Pancreas (tissue), 10 donors: ENCODE measurements at places on chromosomes 6 and 20. TPM values are rescaled to one million over a fixed set of nuclear protein-coding genes. Genes with fewer than 3 reads are reported as not detected.
A peak's percentile ranks its signal among the peaks of the same experiment; 100 is the strongest.

GRCh38 chr6:53903357-53903756 is 108.6 kb downstream of the LRRC1 start:
- H3K27me3 ChIP-seq: no peaks in the 10 kb centered on the region
- no peak for DNase-seq
- peaks cover 11% of the 10 kb centered on the region for H3K36me3 ChIP-seq
- H3K4me1 ChIP-seq: peaks cover 3% of the 10 kb centered on the region
- H3K4me3 ChIP-seq: no peak overlapping the region

DNA sequence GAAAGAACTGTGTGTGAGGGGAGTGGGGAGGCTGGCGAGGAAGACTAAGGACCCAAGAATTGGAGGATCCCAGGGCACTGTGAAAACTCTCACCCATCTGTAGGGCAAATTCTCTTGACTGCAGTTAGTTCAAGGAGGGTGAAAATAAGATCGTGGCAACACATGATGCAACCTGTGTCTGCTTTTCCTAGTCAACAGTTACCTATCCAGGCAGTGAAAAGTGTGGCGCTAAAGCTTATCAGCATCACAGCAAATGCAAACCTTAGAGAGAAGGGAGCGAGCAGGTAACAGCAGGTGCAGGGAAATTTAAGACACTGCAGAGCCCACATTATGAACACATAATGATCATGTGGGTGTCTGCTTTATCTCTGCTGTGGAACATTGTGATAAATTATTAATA is 97.7 kb upstream of the SGK1 start:
- H3K4me1 ChIP-seq: no peaks in the 10 kb centered on the region
- no peak for DNase-seq
- no peaks in the 10 kb centered on the region for H3K27me3 ChIP-seq
- H3K27ac ChIP-seq: no peak overlapping the region
- no peaks in the 10 kb centered on the region for H3K36me3 ChIP-seq

DNA sequence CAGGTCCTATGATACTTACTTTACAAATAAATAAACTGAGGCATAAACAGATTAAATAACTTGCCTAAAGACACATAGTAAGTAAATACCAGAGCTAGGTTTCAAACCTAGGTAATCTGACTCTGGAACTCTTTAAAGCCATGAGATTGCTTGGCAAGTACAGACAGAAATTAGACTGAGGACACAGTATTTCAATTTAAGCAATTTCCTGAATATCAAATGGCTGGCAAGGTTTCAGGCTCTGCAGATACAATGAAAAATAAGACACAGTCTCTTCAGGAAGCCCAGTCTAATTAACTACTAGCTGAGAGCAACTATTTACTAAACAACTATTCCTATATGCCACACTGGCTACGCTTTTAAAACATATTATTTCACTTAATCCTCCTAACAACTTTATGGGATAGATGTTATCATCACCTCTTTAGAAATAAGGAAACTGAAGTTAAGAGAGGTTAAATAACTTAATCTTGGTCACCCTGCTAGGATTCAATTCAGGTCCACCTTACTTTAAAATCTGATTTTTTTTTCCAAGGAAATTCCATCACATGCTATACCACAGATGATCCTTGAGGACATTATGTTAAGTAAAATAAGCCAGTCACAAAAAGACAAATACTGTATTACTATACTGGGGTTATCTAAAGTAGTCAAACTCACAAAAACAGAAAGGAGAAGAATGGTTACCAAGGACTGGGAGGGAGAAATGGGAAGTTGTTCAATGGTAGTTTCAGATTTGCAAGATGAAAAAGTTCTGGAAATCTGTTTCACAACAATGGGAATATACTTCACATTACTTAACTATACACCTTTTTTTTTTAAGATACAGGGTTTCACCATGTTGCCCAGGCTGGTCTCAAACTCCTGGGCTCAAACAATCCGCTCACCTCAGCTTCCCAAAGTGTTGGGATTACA is 4.1 kb downstream of the TRPC4AP start:
- no peak for DNase-seq
- no peaks in the 10 kb centered on the region for H3K27me3 ChIP-seq
- no peak overlapping the region for H3K27ac ChIP-seq

DNA sequence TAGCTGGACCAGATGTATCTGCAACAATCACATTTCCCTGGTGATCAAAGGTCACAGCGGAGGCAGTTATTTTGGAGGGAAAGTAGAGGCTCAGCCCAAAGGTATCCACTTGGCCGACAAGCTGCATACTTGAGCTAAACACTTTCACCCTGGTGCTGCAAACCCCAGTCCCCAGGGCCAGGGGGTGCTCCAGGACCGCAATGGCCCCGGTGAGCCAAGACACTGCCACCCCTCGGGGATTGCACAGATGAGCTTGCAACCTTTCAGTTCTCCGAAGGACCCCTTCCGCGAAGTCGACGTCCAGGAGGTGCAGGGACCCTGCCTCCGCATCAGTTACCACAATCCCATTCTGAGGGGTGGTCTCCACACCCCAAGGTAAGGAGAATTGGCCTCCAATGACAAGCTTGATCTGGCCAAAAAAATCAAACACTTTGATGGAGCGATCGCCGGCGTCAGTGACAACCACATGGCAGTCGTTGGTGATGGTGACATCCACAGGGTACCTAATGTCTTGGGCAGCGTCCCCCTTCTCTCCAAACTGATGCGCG is 823 bp downstream of the NHLRC1 start:
- H3K27me3 ChIP-seq: no peaks in the 10 kb centered on the region
- peak overlapping the region; percentile 53 for H3K4me3 ChIP-seq
- H3K27ac ChIP-seq: no peak overlapping the region
- H3K4me1 ChIP-seq: no peaks in the 10 kb centered on the region
- no peak for DNase-seq

DNA sequence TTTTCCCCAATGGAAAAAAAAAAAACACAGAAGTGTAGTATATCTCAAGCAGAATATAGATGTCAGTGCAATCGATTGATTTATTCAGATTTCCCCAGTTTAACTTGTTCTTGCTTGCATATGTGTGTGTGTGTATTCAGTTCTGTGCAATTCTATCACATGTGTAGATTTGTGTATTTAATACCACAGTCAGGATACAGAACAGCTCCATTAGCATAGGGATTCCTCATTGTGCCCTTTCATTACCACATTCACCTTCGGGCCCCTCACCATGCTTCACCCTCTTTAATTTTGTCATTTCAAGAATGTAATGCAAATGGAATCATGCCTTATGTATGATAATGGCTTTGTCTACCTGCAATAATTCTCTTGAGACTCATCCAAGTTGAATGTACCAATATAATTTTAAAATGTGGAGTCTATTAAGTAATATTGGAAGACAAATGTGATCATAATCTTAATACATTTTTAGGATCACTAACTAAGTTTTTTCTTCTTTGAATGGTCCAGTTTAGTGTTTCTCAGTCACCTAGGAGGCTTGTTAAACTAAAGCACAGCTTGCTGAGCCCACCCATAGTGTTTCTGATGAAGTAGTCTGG is 187.9 kb downstream of the TENT5A start:
- H3K4me1 ChIP-seq: no peaks in the 10 kb centered on the region
- H3K27me3 ChIP-seq: no peaks in the 10 kb centered on the region
- no peak overlapping the region for H3K4me3 ChIP-seq
- H3K27ac ChIP-seq: no peak overlapping the region
- H3K36me3 ChIP-seq: no peaks in the 10 kb centered on the region

- no peaks in the 10 kb centered on the region for H3K27me3 ChIP-seq
- peaks cover 6% of the 10 kb centered on the region for H3K4me1 ChIP-seq
- H3K36me3 ChIP-seq: no peaks in the 10 kb centered on the region
- no peak for DNase-seq
- H3K27ac ChIP-seq: no peak overlapping the region
- H3K4me3 ChIP-seq: peak overlapping the region; percentile 56
Observed at GRCh38 chr20:38926934-38927616, 858 bp downstream of the FAM83D start.

DNA sequence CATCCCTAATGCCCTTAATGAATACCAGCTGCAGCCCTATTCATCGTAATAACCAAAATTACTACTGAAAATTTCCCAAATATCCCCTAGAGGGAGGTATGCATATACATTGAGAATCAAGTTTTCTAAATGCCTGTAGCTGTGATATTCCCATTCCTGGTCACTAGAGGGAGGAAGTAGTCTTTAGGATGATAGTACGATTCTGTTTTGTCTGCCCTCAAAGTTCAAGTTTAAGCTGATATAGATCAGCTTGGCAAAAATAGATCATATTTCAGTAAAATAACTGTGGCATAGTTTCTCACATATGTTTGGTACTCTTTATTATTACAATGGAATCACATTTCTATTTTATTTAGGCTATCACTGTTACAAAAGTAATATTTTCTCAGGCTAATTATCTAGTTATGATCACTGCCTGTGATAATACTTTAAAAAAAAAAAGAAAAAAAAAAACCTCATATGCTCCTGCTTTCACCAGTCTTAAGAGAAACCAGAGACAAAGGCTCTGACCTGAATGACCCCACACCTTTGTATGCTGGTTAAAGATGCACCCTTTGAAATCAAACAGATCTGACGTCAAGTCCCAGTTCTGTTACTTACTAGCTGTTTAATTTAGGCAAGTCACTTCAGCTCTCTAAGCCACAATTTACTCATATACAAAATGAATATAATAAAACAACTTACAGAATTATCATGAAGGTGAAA is 11.0 kb downstream of the TSPYL1 start:
- H3K27me3 ChIP-seq: no peaks in the 10 kb centered on the region
- no peak overlapping the region for H3K4me3 ChIP-seq
- H3K27ac ChIP-seq: no peak overlapping the region
- no peaks in the 10 kb centered on the region for H3K36me3 ChIP-seq
- no peak for DNase-seq

The ZNF311 gene
- total RNA-seq: 0.58 TPM

The MTRF1L gene
- total RNA-seq: 7.7 TPM
